Right atrium auricular region (tissue), 2 donors: ENCODE measurements at places on chromosomes 2 and 18.
A peak's percentile ranks its signal among the peaks of the same experiment; 100 is the strongest.

DNA sequence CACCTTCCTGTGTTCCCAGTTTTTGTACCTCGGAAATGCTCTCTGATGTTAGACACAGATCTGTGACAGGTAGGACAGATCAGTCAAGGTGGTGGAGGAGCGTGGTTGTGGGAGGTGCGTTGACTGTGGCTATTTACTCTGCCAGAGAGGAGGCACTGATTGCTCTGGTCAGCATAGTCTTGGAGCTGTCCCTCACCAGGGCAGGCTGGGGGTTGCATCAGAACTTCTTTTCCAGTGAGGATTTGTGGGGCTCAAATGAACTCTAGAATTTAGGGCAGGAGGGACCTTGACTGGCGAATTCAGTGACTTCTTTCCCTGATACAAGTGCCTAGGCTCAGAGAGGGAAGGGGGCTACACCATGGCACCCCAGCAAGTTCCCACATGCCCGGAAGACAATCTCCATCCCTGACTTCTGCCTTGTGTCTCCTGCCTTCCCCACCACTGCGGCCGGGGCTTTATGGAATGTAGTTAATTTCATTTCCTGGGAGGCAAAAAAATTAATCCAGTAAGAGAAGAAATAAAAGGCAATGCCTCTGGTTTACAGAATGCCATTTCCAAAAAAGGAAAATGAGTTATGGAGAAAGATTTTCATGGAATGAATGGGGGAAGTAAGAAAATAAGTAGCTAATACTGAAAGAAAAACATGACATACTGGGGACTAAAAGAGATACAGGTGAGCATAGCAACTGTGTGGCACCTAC, 26.1 kb downstream of the NIFK start:
- no peak for DNase-seq

- no peak for DNase-seq
These were observed 565.7 kb upstream of the ZEB2 start for GRCh38 chr2:145085612-145086011.

- no peak for DNase-seq
These were observed 567.6 kb downstream of the KCNJ3 start for GRCh38 chr2:155266109-155266508.

- peak; percentile 60 for DNase-seq
These were observed 32.4 kb upstream of the ATL2 start for GRCh38 chr2:38409156-38410102.

- DNase-seq = no peak
These were observed 203.9 kb upstream of the PIK3C3 start for GRCh38 chr18:41751161-41751560.

GRCh38 chr2:52465287-52465686, 1302.3 kb upstream of the CHAC2 start:
- DNase-seq = no peak

DNA sequence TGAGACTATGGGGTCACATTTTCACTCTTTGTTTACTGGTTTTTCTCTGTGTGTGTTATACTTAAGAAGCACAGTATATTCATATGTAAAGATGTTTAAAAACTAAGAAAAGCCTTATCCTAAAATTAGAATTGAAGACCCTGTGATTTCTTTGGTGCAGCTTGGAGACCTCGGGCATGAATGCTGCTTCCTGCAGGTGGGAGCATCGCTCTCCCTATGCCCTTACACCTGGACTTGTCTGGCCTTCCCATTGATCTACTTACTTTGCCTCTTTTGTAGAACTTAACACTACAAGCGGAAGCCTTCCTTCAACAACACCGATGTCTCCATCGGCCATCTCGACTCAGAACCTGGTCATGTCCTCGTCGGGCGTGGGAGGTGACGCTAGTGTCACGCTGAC, 114.5 kb downstream of the ZNF236 start:
- DNase-seq = no peak

DNA sequence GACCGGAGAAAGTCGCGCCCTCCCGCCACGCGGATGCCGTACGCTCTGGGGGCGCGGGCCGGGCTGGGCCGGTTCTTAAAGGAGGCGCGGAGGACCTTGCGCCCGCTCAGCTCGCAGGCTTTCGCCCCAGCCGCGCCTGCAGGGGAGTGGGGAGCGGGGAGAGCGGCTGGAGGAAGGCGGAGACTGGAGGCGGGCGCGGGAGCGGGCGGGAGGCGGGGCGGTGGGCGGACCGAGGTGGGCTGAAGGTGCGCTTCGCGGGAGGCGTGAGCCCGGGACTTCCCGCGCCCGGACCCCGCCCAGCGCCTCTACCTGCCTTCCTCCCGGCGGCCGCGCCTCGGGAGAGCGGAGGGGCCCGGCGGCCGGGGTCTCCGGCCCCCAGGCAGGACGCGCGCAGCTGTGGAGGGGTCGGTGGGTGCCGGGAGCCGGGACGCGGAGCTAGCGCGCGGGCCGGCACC, at the start of gene ADRA2B:
TSS of gene ADRA2B (minus strand) at position 148 of the 455 bp plus-strand sequence. CDS start 422 bp downstream, outside the sequence.
- no peak for DNase-seq

- DNase-seq = no peak
These were observed 10.1 kb downstream of the DPP4 start for GRCh38 chr2:162063899-162064298.

- no peak for DNase-seq
These were observed 371.7 kb upstream of the CELF4 start for GRCh38 chr18:37937287-37937686.

GRCh38 chr2:46979571-46979979, 64.0 kb upstream of the MCFD2 start:
- DNase-seq = no peak

GRCh38 chr2:143468341-143468888, 339.2 kb downstream of the ARHGAP15 start:
- no peak for DNase-seq

DNA sequence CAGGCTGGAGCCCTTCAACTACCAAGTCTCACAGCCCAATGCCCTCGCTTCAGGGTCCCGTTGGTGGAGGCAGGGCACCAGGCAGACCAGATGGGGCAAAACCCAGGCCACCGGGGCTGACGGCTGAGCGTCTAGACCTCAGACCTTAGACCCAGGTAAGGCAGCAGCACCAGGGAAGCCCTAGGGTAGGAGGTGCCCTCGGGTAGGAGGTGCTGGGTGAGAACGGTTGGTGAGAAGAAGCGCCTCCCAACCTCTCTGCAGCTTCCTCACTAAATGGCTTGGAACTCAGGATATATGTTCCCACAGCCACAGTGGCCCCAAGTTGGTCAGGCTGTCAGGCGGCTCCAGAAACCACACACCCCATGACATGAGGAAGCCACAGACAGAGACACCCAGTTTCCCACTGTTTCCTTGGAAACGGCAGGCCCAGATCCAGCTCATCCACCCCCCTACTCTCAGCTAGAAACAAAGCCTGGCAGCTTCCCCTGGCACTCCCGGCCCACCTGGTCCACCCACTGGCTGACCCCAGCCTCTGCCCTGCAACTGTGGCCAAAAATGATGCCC, 13.1 kb upstream of the MLPH start:
- DNase-seq = no peak

DNA sequence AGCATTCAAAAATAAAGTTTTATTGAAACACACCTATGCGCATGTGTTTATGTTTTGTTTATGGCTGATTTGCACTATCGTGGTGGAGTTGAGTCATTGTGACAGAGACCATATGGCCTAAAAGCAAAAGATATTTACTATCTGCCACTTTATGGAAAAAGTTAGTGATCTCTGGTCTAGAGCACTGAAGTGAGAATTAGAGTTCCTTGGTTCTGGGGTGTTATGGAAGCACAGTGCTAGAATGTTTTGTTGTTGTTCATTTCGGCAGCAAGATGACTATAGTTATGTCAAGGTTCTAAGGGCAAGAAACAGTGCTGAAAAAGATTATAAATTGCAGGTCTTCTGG, 416.5 kb downstream of the SLC4A3 start:
- no peak for DNase-seq

DNA sequence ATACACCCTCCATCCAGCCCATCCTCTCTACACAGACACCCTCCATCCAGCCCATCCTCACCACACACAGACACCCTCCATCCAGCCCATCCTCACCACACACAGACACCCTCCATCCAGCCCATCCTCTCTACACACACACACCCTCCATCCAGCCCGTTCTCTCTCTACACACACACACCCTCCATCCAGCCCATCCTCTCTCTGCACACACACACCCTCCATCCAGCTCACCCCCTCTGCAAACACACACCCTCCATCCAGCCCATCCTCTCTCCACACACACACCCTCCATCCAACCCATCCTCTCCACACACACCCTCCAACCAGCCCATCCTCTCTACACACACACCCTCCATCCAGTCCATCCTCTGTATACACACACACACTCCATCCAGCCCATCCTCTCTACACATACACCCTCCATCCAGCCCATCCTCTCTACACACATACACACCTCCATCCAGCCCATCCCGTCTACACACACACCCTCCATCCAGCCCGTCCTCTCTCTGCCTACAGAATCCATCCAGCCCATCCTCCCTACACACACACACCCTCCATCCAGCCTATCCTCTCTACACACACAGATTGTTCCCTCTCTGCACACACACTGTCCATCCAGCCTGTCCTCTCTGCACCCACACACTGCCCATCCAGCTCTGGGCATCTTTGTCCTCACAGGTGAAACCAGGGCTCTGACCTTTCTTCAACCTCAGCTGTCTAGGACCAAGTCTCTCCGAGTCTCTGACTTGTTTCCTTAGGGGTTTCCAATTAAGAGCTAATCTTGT, 81.2 kb downstream of the EIPR1 start:
- no peak for DNase-seq

GRCh38 chr2:240884745-240885144, 11.2 kb downstream of the MAB21L4 start:
- DNase-seq = no peak

GRCh38 chr18:49858309-49859020, 45.1 kb upstream of the ACAA2 start:
- peak; percentile 79 for DNase-seq

GRCh38 chr18:77165503-77166188, 33.1 kb upstream of the MBP start:
- DNase-seq = peak; percentile 74

GRCh38 chr2:224357098-224357901, 44.6 kb downstream of the FAM124B start:
- DNase-seq = no peak
